Stimulated activated CD4-positive, alpha-beta T cell treated with anti-CD3 and anti-CD28 coated beads, Interleukin-1b, Interleukin-23, amount 100 ng/mL, for 24 hours (primary cell): ENCODE measurements at places on chromosomes 6 and 20.

DNA sequence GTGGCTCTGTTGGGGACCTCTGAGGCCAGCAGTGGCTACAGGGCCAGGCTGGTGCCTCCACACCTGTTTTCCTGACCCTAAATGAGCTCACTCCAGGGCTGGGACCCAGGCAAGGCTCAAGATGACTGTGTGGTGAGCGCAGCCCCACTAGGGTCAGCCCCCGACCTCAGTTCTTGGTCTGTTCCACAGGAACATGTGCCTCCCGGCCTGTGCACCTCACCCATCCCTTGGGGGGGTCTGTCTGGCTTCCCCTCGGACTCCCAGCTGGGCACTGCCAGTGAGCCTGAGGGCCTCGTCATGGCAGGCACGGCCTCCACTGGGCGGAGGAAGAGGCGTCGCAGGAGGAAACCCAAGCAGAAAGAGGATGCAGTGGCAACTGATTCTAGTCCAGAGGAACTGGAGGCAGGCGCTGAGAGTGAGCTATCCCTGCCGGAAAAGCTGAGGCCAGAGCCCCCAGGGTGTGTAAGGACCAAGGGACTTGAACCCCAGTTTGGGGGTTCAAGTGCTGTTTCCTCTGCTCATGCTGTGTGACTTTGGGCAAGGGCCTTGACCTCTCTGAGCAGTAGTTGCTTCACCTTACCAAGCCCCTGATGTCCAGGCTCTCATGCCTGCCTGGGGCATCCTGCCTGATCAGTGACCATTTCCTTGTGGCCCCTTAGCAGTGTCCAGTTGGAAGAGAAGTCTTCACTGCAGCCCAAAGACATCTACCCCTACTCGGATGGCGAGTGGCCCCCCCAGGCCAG is 8.0 kb downstream of the LPIN3 start:
- no peak for DNase-seq

- DNase-seq, result no peak
Observed at GRCh38 chr6:6931071-6932025, 176.4 kb upstream of the RREB1 start.

GRCh38 chr6:802701-803100 is 109.8 kb upstream of the EXOC2 start:
- DNase-seq, result no peak

- no peak for DNase-seq
Observed at GRCh38 chr6:162290846-162291465, 436.6 kb downstream of the PRKN start.

- DNase-seq, result no peak
Observed at GRCh38 chr6:69813508-69813907, 16.7 kb upstream of the LMBRD1 start.

DNA sequence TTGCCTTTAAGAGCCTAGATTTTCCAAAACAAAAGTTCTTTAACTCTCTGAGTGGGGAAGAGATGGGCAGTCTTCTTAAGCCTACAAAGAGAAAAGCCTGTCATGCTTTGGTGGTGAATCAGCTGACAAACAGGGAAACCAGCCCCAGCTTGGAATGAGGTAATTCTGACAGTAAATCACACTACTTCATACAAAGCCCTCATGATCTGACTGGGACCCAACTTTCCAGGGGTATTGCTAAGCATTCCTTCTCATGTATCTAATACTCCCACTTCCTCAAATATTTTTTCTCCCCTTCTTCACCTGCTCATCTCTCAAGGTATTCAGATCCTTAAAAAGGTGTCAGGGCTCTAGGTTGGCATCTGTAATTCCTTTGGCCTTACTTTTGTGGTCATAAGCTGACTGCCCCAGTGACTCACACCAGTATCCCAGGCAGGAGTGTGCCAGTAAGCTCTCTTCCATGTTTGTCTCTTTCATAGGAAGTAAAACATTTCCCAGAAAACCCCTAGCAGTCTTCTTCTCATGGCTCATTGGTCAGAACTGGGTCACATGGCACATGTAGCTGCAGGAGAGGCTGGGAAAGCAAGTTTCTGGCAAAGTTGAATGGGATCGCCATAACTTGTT is 15.0 kb upstream of the TBC1D22B start:
- no peak for DNase-seq

DNA sequence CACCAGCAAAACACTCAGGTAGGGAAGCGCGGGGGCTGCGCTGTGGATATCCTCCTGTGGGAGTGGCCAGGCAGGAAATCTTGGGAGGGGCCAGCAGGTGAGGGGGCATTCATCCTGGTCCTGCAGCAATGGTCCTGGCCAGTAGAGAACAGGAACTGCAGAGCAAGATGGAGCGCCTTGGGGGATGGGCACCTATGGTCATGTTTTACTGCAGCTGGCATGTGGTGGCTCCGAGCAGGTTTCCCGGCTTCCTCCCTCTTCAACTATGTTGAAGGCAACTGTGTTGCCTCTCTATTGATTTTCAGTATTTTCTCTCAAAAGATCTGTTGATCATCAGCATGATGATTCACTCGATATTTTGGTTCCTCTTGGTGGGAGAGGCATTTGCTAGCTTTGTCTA is 70.9 kb downstream of the SNAP91 start:
- no peak for DNase-seq

DNA sequence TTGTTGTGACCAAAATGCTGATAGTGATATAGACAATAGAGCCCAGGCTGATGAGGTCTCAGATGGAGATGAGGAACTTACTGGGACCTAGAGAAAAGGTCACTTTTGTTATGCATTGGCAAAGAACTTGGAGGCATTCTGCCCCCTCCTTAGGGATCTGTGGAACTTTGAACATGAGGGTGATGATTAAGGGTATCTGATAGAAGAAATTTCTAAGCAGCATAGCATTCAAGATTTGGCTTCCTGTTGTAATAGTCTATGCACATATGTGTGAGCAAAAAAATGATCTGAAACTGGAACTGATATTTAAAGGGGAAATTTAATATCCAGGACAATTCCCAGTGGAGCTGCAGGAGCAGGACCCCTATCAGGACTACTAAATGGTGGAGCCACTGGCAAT is 17.1 kb downstream of the HLA-A start:
- DNase-seq, result no peak

- no peak for DNase-seq
Observed at GRCh38 chr20:63446216-63447024, 26.0 kb downstream of the KCNQ2 start.

DNA sequence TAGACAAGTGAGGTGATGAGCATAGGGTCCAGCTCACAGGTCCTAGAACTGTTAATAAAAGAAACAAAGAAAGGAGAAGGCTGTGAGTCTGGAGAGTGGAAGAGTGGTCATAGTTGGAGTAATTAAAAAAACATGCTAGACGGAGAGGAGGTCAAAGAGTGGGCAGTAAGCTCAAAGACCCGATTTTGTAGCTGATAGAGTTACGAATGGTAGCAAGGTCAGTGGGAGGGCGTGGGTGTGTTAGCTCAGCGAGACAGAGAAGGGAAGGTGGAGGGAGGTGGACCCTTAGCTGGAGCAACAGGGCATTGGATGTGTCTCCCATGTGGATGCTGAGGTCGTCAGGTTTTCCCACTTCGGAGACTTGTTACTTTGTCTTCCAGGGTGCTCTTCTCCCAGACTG is 431.7 kb downstream of the CDH26 start:
- no peak for DNase-seq

- peak; percentile 64 for DNase-seq
Observed at GRCh38 chr6:501891-502601, 110.5 kb downstream of the IRF4 start.

- no peak for DNase-seq
Observed at GRCh38 chr6:127103482-127103881, 15.0 kb upstream of the RSPO3 start.

- DNase-seq, result no peak
Observed at GRCh38 chr6:88535306-88535705, 369.2 kb upstream of the CNR1 start.

GRCh38 chr6:32689531-32690501 is 23.4 kb upstream of the HLA-DQB1 start:
- no peak for DNase-seq

GRCh38 chr20:41224281-41224680 is 86.9 kb downstream of the PLCG1 start:
- no peak for DNase-seq

DNA sequence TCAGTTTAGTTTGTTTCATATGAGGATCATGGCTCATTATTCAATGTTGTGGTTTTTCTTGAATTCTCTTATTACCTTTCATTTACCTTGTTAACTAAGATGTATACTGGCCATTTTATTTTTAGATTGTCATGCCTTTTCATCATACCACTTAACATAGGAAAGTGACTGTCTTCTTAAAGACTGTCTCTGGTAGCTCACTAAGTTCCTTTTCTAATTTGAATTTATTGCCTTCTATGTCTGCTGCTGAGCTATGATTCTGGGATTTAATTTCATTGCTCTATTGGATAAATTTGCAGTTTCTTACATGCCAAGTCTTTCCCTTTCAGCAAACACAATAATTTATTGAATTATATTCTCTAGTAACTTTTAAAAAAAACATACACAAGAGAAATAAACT is 49.5 kb upstream of the ANKEF1 start:
- no peak for DNase-seq

GRCh38 chr6:86456821-86457220 is 480.5 kb upstream of the HTR1E start:
- no peak for DNase-seq
